NCI-H526 (cell line): ENCODE measurements at places on chromosomes 5 and 9.

GRCh38 chr5:177486256-177486655 is 11.1 kb downstream of the PDLIM7 start:
- no peak for DNase-seq

DNA sequence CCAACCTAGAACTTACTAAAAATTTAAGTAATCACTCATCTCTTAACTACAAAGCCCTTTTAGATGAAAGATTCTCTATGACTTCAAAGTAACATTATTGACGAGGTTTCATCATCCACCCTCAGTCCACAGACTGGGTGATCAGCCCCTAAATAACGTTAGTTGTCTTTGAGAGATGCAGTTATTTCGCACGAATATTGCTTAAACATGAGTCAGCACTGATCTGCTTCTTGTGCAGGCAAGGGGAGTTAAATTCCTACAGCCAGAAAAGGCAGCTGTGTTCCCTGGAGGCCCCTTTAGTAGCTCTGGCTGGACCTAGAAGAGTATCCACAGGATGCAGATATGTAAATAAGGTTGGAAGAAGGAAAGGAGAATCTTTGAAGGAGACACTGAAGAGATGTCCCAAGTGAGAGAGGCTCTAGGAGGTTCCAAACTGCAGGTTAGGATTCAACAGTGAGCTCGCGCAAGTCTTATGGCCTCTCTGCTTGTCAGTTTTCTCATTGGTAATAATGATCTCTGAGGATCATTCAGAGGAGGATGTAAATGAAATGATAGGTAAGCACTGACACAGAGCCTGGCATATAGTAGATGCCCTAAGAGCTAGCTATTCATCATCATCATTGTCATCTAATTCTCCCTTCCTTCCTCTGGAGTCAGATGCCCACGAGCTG is 122.2 kb upstream of the MAN2A1 start:
- no peak for DNase-seq

- DNase-seq, result peak; percentile 50
These were observed 4.6 kb downstream of the MYO10 start for GRCh38 chr5:16931334-16932110.

DNA sequence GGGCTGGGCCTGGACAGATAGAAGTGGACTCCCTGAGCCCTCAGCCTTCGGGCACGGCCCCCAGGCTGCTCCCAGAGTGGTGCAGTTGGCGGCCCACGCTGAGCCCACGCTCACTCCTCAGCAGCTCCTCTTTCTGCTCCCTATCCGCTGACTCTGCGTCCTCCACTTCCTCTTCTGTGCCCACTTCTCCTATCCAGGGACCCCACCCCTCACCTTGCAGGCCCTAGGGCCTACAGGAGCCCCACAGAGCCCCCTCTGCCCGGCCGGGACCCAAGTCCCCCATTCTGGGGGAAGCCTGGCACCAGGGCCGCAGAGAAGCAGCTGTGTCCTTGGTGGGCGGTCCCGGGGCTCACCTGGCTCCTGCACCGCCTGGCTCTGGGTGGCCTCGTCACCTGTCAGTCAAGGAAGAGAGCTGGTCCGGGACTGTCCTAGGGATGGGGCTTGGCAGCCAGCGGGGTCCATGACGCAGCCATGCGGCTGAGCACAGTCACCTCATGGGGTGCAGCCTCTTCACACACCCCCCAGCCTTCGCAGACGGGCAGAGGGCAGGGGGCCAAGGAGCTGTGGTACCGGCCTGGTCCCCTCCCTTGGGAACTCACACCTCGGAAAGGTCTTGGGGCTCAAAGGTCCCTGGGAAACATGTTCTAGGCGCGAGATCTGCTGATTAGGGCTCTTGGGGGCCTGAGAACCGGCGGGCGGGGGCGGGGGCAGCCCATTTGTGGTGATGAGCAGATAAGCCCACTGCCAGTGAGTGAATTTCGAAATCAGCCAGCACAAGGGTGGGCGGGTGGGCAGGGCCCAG is 5.4 kb upstream of the NRARP start:
- no peak for DNase-seq

GRCh38 chr9:128275198-128276007 is at the start of gene GOLGA2:
TSS of gene GOLGA2 (minus strand) at chr9:128276007. CDS start at chr9:128275976, 31 bp downstream.
- DNase-seq, result no peak

DNA sequence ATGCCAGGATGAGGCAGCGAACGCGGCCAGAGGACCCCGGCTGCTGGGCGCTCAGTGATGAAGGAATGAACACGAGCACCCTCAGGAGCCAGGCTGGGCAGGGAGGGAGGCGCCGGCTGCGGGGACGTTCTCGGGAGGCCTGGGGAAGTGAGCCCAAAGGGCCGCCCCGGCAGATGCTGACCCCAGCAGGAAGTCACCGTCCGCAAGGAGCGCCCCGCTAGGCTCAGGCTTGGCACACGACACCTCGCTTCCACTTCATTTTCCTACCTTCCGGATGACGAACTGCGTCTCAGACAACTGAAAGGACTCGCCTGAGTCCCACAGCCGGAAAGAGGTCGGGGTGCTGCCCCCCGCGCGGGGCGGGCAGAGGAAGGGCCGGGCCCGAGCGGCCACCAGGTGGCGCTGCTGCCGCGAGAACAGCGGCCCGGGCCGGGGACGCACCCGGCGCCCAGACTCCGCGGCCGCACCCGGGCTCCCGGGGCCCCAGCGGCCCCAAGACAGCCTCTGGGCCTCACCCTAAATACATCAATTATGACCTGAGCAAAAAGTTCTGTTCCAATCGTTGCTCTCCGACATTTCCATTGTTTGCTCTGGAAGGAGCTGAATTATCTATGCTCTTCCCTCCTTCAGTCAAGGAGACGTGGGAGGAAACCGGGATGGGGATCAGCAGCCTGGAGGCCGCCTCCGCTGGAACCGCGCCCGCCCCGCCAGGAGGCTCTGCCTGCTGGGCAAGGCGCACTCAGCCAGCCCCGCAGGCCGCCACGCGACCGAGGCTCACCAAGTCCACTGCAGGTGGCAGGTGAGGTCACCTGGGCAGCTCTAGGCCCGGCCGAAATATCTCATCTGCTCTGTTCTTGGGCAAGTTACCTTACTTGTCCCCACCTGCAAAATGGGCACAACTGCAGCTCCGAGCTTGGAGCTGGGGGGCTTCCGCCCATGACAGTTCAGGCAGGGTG is 107.0 kb downstream of the ZNF354C start:
- no peak for DNase-seq

DNA sequence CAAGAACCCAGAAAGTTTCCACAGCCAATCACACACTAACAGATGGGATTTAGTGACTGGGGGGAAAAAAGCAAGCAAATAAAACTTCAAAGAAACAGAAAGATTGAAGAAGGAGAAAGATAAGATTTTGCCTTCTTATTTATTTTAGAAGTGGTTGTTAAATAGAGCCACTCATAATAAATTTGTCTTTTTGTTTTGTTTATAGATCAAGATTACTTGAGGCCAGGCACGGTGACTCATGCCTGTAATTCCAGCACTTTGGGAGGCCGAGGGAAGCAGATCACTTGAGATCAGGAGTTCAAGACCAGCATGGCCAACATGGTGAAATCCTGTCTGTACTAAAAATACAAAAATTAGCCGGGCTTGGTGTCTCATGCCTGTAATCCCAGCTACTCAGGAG is 94.9 kb upstream of the RANBP3L start:
- no peak for DNase-seq

- peak; percentile 28 for DNase-seq
These were observed 17.7 kb downstream of the RALGDS start for GRCh38 chr9:133103183-133103986.

GRCh38 chr5:124263680-124264491 is 482.6 kb downstream of the ZNF608 start:
- DNase-seq, result peak; percentile 20

GRCh38 chr5:154740957-154741356 is 14.2 kb upstream of the LARP1 start:
- no peak for DNase-seq

DNA sequence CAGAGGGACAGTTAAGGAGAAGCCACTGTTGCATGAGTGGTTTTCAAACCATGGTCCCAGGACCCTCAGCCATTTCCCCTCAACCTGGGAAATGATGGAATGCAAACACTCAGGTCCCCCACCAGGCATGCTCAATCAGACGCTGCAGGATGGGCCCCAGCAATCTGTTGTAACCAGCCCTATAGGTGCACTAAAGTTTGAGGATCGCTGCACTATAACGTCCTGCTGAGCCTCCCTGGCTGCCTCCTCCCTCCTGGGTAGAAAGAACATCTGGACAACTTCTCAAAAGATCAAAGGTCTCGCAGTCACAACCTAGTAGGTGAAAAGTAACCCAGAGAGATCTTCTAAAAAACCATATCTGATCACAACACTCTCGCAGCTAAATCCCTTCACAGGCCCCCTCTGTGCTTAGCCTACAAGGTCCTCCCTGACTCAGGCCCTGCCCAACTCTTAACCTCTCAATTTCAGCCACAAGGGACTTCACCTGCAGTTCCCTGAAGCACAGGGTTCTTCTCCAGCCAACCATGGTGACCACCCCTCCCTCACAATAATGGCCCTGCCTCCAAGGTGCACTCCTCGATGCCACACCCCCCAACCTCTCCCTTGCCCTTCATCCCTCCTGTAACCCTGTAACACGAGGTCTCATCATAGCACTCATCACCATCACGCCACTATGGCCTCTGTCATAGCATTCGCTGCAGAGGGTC is 3.5 kb downstream of the SHB start:
- no peak for DNase-seq

DNA sequence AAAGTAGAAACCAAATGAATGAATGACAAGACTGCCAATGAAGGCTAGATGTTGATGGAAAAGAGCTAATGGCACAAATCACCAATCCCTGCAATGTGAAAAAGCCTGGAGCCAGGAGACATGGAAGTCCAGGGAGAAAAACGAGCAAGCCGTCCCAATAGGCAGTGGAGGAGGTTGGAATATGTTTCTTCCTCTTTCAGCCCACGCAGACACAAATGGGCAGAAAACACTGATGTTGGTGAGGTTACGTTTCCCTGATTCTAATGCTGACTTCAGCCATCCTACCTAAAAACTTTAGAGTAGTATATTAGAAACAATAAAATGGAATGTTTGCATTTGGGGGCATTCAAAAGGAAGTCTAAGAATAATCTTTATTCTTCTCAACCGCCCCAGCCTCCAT is 23.9 kb upstream of the KIF2A start:
- no peak for DNase-seq

GRCh38 chr5:42387563-42387962 is 35.7 kb upstream of the GHR start:
- DNase-seq, result no peak

DNA sequence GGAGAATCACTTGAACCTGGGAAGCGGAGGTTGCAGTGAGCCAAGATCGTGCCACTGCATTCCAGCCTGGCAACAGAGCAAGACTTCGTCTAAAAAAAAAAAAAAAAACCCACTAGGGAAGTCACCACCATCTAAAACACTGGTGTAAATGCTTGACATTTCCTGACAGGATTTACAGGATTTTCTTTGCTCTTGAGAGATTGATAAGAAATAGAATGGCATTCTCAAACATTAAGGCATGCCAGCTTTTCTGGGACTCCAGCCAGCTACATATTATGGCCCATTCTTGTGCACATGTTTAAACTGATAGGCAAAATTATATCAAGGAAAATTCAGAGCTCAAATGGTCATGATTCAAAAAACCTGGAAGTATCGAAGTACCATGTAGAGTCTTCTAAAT is 28.7 kb downstream of the GTF3C4 start:
- no peak for DNase-seq

GRCh38 chr9:2159521-2160454 is 144.6 kb downstream of the SMARCA2 start:
- peak; percentile 26 for DNase-seq

DNA sequence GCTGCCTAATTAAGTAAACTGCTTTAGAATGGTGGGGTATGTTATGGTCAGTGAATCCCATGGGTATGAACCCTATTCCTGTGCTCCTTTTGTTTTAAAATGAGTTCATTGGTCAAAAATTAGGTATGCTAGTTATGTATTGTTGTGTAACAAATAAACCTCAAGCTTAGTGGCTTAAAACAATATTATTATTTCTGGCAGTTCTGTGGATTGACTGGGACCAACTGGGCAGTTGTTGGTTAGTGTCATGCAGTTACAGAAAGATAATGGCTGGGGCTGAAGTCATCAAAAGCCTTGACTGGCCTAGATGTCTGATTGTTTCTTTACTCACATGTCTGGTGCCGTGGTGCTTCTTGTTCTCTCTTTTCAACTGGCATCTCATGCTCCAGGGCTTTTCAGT is 8.9 kb upstream of the PTAR1 start:
- no peak for DNase-seq

- DNase-seq, result peak; percentile 44
These were observed 1.0 kb upstream of the FBXW11 start for GRCh38 chr5:172007175-172008110.

DNA sequence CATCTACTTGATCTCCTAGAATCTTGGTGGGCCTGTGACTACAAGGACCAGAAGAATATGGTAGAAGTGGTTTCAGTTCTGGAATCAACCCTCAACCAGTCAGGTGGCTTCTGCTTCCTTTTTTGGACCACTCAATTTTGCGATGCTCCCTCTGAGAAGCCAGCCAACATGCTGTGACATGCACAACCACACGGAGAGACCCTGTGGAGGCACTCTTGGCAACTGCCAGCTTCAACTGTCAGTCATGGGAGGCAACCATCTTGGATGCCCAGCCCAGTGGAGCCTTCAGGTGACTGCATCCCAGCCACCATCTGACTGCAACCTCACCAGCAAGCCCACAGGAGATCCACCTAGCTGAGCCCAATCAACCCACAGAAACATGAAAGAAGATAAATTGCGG is 137.3 kb downstream of the FAM114A2 start:
- no peak for DNase-seq

DNA sequence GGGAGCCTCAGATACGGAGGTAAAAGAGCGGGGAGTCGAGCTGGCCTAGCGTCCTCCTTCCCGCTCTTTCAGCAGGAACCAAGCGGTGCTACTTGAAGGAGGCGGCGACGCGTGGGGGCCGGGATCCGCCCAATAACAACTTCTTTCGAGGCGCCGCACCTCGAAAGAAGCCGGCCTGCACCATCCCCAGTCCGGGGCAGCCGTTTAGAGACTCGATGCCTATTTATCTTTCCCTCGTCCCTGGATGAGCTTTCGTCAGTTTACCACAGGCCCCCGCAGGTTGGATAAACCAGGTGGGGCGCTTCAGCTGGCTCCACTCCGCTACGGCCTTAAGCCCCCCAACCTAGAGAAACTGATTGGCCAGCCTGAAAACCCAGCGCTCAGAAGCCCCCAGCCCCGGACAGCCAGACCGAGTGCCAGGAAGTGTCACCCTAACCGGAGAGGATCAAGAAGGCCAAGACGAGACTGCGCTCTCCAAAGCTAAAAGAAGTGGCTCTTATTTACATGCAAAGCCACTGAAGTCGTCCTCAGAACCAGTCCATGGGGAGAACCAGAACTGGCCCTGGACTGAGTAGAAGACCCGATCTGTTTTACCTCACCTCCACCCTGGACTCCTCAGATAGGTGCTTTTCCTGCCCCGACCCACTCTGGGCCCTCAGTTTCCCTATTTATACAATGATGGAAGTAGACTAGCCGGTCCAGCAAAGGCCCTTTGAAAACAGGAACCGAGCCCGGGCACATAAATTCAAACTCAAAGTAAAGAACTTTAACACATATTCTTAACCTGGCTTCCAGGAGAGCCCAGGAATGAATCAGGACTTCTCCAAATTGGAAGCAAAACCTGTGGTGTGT is 1.4 kb downstream of the HAND1 start:
- DNase-seq, result no peak
